Stimulated activated CD8-positive, alpha-beta memory T cell treated with anti-CD3 and anti-CD28 coated beads, Interleukin-2, amount 100 ng/mL, for 48 hours (primary cell): ENCODE measurements at places on chromosomes 4 and X.

DNA sequence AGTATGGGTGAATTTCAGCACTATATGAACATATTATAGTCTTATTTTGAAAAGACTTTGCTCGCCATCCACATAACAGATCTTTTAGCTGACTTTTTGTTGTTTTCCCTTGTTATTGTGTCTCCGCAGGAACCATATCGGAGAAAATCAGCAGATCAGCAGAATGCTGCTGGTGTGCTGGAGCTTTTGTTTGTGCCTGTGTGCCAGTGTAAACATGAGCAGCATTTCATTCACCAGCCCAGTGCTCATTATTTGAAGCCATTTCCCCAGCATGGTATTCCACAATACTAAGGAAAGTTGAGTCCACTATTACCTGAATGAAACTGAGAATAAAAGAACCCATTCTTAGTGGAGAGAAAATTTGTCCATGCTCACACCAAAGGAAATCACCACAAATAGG, 261.8 kb upstream of the ARX start:
- no peak for DNase-seq

DNA sequence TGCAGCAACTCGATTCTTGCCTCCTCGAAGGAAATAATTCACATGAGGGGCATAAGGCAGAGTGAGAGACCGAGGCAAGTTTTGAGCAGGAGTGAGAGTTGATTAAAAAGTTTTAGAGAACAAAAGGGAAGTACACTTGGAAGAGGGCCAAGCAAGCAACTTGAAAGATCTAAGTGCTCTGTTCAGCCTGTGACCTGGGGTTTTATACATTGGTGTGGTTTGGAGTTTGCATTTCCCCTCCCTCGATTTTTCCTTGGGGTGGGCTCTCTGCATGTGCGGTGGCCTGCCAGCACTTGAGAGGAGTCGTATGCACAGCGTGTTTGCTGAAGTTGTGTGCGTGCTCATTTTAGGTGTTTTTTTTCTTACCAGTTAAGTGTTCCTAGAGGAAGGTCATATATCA, 356.4 kb downstream of the KLHL4 start:
- DNase-seq: no peak

DNA sequence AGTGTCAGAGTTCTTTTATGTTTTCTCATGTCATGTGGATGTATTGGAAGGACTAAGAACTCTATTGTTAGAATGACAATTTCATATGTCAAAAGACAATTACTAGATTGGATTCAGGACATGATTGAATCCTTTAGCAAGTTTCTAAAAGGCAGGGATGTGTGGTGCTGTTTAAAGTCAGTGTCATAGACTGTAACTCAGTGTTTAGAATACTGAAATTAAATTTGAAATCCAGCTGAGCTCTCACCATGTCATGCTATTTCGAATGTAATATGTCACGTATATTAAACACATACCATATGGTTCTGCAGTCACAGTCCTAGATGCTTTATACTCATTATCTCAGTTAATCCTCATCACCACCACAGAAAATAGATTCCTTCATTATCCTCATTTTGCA, 7.8 kb downstream of the GUCY1B1 start:
- DNase-seq: no peak

- no peak for DNase-seq
Observed at GRCh38 chr4:56870946-56871345, 36.8 kb upstream of the REST start.

DNA sequence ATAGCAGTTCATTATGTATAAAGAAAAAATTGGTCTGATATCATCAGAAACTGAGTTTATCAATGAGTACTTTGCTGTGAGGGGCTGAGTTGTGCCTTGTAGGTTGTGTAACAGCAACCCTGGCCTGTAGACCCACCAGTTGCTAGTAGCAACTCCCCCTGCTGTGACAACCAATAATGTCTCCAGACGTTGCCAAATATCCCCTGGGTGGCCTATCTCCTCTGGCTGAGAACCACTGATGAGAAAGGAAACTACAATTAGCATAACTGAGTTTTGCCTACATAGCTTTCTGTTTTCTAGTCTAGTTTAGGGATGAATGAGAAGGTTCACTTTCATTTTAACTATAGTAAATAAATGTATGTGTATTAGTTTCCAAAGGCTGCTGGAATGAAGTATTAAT, 234.1 kb downstream of the CPE start:
- DNase-seq: no peak
